Kidney (tissue), 22 donors: ENCODE measurements at places on chromosomes 16 and 17. TPM values are rescaled to one million over a fixed set of nuclear protein-coding genes. Genes with fewer than 3 reads are reported as not detected.

DNA sequence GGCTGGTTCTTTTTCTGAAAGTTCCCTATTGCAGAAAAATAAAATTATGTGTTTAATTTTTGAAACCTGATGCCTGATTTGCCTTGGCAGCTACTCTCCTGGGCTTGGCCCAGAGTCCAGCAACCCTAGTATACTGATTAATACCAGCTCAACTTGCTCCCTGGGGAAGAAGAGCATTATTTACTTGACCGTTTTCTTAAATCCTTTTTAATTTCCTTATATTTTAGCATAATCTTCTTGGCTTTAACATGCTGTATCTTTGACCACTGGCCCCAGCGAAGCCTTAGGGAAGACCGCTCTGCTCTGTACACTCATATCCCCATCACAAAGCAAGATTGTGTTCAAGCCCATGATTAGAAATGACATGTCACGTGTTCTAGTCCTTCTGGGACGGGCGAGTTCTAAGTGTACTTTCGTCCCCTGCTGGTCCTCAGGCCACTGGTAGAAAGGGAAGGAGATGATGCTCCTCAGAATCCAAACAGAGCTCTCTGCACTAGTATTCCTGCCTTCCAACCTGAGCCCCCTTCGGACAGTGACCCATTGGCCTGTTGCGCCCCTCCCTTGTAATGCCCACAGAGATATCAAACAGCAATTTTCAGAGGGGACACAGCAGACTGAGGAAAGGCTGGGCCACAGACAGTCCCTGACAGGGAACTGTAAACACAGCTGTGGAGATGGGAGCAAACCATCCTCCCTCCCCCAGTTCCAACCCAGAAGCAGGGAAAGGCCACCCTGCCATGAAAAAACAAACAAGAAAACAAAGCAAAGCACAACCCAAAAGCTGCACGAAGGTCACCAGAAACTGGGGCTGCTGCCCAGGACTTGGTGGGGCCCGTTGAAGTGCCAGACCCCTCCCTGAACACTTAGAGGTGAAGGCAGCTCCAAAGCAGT is 4.3 kb upstream of the EZH1 start:
- no peak for DNase-seq

GRCh38 chr16:84730406-84731106 is 30.8 kb downstream of the USP10 start:
- peak; percentile 86 for DNase-seq

- no peak for DNase-seq
These were observed 26.6 kb upstream of the KRT17 start for GRCh38 chr17:41650794-41651624.

DNA sequence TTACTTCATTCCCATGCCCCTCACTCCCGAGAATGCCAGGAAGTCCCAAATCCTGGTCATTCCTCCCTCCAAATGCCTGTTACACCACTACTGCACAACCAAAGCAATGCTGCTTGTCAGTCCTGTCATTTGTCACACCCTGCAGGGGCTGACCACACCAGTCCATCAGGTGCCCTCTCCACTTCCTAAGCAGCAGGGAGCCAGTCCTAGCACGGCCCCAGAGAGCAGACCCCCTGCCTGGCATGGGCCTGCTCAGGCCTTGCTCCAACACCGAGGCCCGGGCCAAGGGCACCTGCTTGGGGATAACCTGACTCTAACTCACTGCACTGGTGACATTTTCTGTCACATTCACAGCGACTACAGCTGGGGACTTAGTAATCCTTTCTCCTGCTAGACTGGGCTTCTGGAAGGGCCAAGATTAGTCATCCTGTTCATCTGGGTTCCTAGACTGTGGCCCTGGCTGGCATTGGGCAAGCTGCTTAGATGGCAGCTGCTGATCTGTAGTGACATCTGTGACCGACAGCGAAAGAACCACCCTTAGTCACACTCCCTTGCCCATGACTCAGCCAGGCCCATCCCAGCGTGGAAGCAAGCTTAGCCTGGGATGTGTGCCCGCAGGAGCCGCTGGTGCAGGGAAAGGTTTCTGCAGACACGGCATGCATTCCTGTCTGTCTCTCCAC is 5.4 kb downstream of the ALYREF start:
- DNase-seq: no peak

DNA sequence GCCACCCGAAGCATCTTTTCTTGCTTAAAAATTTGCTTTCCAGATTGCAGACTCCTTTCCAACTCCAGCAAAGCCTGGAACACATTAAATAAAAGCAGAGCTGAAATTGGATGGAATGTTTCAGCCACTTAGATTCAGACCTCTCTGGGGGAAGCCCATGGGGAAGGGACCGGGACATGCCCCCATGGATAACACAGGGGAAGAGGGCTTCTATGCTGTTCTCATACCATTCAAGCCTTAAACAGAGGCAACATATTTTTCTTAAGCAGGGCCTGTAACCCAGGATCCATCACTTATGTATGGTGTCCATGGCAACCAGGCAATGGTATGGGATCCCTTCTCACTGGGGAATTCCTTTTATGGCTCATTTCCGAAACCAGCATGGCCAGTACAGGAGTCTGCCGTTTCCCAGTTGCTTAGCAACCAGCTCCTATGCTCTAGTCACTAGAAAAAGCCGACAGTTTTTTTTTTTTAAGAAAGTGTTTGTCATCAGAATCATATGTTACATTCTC is 62.0 kb upstream of the MARCHF10 start:
- peak; percentile 58 for DNase-seq

DNA sequence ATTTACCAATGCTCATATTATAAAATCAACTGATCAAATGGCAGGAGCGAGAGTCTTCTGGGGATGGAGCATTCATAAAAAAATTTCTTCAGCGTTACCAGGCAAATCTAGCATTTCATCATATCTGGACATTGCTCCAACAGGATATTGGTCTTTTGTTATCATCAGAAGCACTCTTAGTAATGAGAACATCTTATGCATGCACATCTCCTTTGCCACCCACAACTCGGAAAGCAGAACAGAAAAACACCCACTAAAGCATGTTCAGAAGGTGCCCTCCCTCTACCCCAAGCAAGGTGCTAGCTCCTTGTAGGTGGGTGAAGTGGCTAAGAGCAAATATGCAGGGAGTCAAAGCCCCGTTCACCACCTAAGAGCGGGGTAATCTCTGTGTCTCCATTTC is 18.9 kb downstream of the ARHGAP17 start:
- DNase-seq: no peak

- DNase-seq: peak; percentile 40
These were observed 29.6 kb upstream of the HNF1B start for GRCh38 chr17:37774504-37774903.

DNA sequence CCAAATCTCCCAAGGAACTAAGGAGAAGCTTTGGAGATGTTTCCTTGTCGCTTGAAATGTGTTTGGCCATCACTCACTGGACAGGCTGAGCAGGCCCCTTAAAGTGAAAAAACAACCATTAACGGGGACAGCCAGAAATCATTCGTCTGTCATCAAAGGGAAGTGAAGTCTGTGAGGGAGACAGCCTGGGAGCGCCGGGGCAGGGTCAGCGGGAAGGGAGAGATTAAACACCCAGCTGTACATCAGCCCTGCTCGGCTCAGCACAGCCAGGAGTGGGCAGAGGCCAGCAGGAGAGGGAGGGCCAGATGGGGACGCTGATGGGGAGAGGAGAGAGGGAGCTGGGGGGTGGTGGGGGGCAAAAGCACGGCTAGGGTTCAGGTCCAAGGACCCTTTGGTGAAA is 105.1 kb downstream of the SDK2 start:
- DNase-seq: peak; percentile 74

DNA sequence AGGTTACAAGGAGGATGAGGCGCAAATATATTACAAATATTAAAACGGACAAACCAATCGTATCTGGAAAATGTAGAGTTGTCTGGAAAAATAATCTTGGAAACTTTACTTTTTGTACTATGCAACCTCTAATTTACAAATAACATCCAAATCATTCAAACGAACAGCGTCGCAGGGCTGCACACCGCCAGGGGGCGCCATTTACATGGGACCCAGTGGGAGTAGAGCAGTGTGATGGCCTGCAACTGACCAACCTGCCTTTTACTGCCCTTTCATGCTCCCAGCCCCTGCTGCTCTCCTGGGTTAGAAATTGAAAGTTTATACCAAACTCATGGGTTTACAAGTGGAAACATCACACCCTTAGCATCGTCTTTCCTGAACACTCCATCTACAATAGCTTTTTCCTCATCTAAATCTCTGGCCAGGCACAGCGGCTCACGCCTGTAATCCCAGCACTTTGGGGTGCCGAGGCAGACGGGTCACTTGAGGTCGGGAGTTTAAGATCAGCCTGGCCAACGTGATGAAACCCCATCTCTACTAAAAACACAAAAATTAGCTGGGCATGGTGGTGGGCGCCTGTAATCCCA is 10.0 kb downstream of the PITPNC1 start:
- no peak for DNase-seq

- DNase-seq: no peak
These were observed 9.8 kb downstream of the SLC35B1 start for GRCh38 chr17:49698005-49698404.

DPEP1 gene
- 24.2 TPM for total RNA-seq

BCL6B gene
- 33.3 TPM for total RNA-seq
